ENCODE measurements at places on chromosomes 16 and 17. TPM values are rescaled to one million over a fixed set of nuclear protein-coding genes. Genes with fewer than 3 reads are reported as not detected.

- H3K4me3 ChIP-seq: no peak overlapping the region
- DNase-seq: no peak
- H3K4me1 ChIP-seq: peaks cover 8% of the 10 kb centered on the region
- no peaks in the 10 kb centered on the region for H3K36me3 ChIP-seq
Measured at GRCh38 chr16:4373909-4374742, 2.5 kb downstream of the VASN start.

- H3K4me3 ChIP-seq: no peak overlapping the region
- no peaks in the 10 kb centered on the region for H3K4me1 ChIP-seq
- H3K36me3 ChIP-seq: no peaks in the 10 kb centered on the region
- no peak overlapping the region for H3K27ac ChIP-seq
- H3K27me3 ChIP-seq: peaks cover 4% of the 10 kb centered on the region
Measured at GRCh38 chr16:13906168-13907089, 13.5 kb upstream of the ERCC4 start.

DNA sequence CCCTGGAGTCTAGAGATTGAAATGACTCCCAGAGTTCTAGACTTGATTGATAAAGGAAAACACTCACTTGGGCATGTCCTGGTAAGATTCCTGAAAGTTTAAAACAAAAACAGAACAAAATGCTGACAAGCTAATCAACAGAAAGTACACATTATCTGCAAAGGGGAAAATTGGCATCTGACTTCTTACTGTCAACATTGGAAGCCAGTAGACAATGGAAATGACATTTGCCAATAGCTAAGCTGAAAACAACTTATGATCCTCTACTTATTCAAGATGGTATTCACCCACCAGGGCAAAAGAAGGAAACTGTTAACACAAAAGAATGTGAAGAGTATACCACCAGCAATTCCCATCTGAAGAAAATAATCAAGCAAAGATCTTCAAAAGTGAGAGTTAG lies 36.8 kb upstream of the CDYL2 start:
- peaks cover 10% of the 10 kb centered on the region for H3K36me3 ChIP-seq
- H3K27me3 ChIP-seq: peaks cover 28% of the 10 kb centered on the region
- H3K4me3 ChIP-seq: no peak overlapping the region
- peaks cover 3% of the 10 kb centered on the region for H3K4me1 ChIP-seq
- no peak overlapping the region for H3K27ac ChIP-seq
- DNase-seq: no peak

Gene CD300LG
- total RNA-seq: not detected

Gene HOXB4
- 4.4 TPM for total RNA-seq

Gene GSPT1
- total RNA-seq: 127 TPM

Data from neural crest cell (in vitro differentiated cells).